NCI-H2081 treated with DMSO at 0.1 percent for 48 hours (cell line): ENCODE measurements at places on chromosomes 1 and 21.

- DNase-seq: no peak
Measured at GRCh38 chr21:41771625-41771945, 4.7 kb upstream of the RIPK4 start.

DNA sequence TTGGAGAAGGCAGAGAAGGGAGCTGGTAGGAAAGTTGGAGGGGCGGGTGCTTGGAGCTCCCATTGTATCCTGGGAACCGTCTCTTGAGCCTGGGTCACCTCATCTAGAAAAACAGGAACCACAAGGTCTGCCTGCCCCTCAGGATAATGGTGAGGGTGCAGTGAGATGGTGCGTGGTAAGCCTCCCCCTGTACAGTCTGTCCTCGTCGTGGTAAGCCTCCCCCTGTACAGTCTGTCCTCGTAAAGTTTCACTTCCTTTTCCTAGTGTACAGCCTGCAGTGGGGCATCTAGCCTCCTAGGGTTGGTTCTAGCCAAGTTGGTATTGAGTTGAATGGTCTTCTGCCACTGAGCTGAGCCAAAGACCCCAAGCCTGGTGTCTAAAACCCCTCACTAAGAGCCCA is 66.5 kb upstream of the IGSF21 start:
- no peak for DNase-seq

DNA sequence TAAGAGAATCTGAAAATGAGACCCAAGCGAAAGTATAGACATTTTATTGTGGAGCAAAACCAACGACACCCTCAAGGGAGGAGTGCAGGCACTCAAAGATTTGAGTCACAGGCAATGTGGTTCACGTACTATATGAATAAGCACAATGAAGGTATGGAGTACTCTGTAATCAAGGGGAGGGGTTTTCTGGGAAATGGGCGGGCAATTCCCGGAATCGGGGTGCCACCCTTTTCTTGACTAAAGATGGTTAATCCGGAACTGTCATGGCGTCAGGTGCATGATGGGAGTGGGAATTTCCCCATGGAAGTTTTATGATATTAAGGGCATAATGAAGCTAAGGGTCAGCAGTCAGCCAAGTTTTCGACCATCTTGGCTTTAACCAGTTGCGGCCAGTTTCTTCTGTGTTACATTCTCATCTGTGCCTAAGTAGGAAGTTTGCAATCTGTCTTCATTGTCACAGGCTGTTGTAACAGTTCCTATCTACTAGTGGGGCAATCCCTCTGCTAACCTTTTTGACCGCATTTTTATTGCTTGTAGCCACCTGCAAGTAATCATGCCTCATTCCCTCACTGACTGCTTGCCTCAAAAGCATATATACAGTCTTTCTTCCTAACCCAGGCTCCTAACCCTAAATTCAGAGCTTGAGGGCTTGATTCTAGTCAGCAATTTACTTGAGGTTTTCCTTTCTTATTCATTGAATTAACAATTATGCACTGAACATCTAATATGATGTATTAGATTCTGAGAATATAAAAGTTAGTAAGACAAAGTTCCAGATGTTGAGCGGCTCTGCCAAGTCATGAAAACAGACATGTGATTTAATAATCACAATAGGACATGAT is 775 bp upstream of the AIM2 start:
- no peak for DNase-seq

DNA sequence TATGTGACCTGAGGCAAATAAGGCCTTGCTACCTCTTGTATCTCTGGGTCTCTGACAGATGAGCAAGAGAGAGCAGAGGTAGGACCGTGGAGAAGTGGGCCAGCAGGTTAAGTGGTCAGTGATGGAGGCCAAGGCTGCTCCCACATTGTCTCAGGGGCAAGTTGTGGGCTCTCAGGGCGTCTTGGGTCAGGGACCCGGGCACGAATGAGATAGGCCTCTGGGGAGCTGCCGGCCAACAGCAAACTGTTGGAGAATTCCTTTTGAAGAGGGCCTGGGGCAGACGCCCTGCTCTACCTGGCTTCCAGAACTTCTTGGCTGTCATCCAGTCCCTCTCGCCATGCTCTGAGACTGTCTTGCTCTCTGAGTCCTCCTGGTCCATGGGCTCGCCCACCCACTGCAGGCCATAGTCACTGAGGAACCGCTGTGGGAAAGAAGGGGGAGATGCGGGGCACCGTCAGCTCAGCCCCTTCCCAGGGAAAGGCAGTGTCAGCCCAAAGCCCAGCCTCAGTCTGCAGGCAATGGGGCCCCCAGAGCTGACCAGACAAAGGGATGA is 12.4 kb downstream of the UBXN11 start:
- no peak for DNase-seq

GRCh38 chr1:174428033-174428432 is 19.7 kb upstream of the GPR52 start:
- no peak for DNase-seq

GRCh38 chr1:228527596-228527995 is 40.4 kb downstream of the RNF187 start:
- no peak for DNase-seq

DNA sequence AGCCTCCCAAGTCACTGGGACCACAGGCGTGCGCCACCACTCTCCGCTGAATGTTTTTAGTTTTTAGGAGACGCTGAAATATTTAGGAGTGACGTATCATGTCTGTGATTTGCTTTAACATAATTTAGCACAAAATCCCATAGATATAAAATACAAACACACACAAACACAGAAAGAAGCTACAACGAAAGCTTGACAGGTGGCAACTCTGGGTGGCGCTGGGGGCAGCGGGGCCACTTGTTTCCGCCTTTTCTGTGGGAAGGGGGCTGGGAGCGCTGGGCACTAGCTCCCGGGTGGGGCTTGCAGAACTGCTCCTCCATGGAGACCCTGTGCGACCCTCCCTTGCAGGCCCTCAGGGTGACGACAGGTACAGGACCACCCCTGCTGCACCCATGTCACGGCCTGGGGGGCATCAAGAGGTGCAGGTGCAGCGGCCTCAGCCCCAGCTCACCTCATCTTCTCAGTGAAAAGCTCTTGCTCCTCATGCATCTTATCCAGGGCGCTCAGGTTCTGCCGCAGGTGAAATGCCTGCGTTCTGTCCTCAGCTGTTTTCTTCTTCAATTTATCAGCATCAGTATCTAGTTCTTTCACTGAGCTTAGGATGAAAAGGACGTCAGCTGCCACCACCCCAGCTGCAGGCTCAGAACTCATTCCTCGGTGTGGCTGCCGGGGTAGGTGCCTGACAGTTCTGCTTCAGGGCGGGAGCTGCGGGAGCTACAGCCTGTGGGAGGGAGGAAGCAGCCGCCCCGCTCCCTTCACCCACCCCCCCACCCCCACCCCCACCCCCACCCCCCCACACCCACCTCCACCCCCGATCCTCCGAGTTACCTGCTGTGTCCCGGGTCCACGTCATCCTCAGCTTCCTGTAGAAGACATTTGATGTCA is 15.3 kb downstream of the CFAP74 start:
- DNase-seq: no peak

- DNase-seq: no peak
Measured at GRCh38 chr1:41537788-41538351, 53.4 kb upstream of the EDN2 start.

DNA sequence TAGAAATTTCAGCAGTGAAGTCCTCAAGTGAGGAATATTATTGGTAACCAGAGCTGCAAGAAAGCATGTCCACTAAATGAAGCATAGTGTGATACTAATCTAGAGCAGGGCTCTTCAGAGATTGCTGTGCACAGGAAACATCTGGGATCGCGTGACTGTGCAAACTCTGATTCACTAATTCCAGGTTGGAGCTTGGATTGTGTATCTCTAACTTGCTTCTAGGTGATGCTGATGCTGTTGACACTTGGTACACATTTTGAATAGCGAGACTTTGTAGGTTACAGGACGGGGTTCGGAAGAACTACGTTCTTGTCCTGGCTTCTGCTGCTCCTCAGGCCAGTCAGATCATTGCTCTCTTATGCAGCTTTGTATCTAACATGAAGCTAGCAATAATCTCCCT is 66.5 kb downstream of the PRRX1 start:
- no peak for DNase-seq

DNA sequence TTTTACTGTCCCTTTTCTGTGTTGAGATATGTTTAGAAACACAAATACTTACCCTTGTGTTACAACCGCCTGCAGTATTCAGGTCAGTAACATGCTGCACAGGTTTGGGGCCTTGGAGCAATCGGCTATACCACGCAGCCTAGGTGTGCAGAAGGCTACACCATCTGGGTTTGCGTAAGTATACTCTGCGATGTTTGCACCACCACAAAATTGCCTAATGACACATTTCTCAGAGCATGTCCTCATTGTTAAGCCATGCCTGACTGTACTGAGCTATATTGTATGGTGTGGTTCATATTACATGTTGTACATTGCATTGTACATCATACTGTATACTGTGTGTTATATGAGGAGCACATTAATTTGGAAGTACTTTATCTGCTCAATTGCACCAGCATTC is 247.4 kb downstream of the RHOU start:
- DNase-seq: no peak

- no peak for DNase-seq
Measured at GRCh38 chr1:10848109-10848684, 51.8 kb upstream of the CASZ1 start.

DNA sequence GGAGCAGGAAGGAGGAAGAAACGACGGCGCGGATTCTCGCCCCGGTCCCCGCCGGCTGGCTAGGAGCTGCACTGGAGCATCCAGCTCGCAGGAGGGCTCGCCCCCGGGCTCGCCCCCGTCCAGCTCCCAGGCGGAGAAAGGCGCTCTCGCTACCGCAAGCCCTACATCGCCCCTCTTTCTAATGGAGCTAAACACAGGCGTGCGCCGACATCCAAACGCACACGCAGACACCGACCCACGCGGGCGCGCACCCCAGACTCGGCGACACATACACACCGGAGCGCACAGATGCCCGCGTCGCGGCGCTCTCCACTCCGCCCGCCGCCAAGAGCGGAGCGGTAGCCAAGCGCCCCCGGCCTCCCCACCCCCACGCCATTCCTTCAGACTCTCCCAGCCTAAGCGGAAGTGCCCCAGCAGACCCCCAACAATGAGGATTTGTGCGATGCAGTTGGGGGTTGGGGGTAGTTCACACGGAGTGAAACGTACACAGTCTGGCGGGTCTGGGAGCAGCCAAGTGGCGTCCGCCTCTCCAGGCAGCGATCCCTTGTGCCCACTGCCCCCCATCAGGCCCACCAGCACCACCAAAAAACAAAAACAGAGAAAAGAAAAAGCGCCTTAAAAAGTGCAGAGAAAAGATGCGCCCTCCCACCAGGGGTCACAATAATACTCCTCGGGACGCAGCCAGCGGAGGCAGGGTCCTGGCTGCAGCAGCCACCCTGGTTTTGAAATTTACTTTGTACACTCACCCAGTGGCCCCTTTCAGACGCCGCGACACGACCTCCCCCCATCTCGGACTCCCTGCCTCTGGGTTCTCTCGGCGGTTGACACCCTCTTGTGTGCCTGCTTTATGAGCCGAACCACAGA is 1.4 kb downstream of the DAB1 start:
- DNase-seq: no peak

DNA sequence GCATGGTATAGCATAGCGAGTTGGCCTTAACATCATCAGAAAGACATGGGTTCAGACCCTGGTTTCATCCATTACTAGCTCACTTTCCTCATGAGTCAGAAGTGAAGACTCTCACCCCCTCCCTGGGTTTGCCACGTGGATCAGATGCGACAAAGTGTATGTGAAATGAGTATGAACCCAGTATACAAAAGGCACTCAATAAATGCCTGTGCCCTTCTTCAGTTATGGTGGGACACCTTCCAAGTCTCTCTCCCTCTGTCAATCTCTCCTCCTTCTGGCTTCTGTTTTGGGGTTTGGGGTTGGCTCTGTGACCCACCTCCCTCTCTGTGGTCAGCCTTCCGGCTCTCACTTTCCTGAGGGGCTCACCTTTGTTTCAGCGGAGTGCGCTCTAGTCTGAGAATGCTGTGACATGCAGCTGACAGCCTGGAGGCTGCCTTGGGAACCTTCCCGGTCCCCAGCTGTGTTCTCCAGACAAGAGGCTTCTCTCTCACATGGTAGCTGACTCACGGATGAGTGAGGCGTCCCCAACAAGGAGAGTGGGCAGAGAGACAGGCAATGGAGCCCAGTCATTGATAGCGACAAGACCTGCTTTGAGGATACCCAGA is 155.0 kb upstream of the EDN2 start:
- no peak for DNase-seq

GRCh38 chr1:166136222-166136621 is 30.6 kb downstream of the FAM78B start:
- no peak for DNase-seq

DNA sequence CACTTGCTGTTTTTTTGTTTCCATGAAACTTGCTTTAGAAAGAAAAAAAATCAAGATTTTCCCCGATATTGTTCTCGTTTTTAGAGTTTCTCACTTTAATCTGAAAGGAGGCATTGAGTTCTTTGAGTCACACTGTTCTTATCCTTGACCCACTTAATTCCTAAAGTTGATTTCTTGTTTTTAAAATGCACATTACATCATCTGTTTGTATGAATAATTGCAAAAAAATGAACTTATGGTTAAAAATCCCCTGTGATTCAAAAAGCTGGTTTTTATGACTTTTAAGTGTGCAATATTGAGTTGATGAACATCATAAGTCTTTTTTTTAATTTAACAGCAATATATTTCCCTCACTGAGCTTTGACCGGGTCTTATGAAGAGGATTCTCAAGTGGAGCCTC is 131.6 kb downstream of the SNX7 start:
- no peak for DNase-seq
